ENCODE measurements at places on chromosomes 4 and X.

GRCh38 chr4:87005690-87006425 is 71.0 kb downstream of the AFF1 start:
- no peak for DNase-seq

DNA sequence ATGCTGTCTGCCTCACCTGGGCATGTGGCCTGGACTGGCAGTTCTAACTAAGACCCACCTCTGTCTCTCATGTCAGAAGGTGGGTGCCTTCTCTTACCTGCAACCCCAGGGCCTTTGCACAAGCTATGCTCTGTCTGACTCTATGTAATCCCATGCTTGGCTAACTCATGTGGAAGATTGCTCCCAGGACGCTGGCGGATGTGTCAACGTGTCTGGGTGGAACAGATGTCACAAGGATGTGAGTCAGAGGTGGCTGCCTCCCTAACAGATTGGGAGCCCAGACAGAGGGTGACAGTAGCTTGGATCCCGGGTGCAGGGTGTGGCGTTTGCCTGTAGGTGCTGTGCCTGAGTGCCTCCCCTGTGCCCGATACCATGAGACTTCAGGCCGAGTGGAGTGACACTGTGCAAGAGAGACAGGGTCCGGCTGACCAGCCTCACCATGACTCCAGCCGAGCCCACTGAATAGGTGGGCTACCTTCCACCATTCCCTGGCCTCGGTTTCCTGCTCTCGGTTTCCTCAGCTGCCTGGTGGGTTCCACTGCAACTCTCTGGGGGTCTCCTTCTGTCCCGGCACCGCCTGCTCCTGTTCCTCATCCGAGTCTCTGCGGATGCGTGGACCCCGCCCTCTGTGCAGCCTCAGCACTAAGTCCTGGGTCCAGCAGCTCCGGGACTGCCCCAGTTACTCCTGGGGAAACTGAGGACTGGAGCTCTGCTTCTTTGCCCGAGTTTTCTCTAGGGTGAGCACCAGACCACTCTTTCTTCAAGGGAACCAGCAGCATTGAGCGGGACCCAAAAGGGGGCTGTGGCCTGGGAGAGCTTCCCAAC is 11.0 kb downstream of the SH3BP2 start:
- peak; percentile 81 for DNase-seq

DNA sequence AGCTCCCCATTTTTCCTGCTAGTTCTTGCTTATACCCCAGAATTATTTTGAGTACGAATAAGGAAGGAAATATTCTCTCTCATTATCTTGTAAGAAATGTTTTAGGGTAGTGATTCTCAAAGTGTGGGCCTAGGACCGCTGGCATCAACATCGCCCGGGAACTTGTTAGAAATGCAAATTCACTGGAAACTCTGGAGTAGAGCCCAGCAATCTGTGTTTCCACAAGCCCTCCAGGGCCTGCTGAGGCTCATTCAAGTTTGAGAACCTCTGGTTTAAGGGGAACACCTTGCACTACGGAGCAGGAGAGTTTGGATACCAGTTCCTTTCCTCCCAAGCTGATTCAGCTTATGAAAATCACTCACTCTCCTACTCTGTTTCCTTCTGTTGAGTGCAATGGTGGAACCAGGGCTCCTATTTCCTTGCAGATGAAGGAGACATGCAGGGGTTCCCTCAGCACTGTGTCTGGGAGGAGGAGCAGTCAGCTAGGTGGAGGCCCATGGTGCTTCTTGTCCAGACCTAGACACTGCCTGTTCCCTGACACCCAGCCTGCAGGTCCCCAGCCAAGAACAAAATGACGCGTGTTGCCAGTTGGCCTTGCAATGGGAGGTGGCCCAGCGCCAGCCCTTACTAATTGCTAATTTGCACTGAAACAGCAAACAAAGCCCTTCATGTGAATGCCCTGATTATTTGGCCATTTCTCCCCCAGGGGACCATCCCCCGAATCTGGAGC is 68.5 kb downstream of the CYTL1 start:
- no peak for DNase-seq

DNA sequence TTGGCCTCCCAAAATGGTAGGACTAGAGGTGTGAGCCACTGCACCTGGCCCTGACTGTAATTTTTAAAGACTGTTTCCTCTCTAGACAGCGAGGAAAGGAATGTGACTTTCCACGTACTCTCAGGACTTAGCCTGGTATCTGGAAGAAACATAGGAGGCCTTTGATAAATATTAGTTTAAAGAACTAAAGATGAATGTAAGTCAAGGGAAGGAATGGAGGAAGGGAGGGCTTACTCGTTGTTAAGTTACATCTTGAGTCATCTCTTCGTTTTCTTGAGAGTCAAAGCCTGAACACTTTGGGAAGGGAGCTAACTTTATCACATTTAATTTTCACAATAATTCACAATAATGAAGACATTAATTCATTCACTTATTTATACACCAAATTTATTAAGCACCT is 7.2 kb upstream of the LNX1 start:
- no peak for DNase-seq

DNA sequence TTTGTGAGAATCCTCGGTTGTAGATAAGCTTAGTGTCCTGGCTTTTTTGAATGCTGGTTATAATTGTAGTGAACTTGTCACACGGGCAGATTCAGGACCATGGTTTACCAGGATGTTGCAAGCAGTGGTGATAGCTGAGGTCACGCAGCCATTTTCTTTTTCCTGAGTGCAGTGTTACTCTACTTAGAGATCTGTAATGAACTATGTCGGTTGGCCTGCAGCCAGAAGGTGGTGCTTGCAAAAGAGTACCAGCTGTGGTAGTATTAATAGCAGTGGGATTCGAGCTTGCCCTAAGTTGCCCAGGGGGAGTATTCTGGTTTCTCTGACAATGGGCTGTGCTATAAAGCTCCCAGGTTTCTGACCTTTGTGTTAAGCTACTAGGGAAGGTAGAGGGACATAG is 368.9 kb downstream of the SLITRK2 start:
- no peak for DNase-seq

DNA sequence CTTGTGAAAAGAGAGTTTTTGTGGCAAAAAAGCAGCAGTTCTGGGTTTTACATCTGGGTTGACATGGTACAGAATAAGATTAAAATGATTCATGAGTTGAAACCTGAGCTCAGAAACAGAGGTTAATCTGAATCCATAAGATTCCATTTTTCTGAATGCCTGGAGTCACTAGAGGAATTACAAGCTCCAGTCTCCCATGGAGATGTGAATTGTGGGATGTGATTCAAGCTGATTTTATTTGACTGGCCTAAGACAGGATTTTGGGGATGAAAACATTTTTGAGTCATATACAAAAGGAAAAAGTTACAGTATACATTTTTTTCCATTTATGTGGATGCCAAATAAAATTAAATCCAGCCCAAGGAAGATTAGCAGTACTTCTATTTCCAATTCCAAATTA is 161.1 kb downstream of the RBM46 start:
- DNase-seq = no peak

DNA sequence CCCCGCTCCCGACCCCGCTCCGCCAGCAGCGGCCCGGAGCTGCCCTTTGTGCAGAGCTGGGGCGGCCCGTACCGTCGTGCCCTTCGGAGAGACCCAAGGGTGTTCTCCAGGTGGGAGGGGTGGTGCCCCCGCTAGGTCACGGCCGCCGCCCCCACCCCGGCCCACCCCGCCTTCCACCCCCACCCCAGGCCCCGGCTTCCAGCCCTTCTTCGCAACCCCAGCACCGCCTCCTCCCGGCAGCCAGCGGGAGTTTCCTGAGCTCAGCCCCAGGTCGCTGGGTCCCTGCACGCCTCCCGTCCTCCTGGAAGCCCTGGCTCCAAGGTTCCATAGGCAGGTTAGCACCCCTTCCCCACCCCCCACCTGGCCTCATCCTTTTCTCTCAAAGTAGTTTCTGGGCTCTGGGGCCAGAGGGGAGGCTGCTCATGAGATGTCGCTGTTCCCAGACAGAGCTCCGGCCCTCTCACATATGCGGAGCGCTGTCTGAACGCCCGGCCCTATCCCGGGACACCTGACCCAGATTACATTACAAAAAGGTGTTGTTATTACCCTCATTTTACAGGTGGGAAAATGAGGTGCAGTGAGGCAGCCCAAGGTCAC is 25.2 kb upstream of the FGFR3 start:
- DNase-seq = no peak
